ENCODE measurements at places on chromosomes 5 and 9. TPM values are rescaled to one million over a fixed set of nuclear protein-coding genes. Genes with fewer than 3 reads are reported as not detected.

- H3K4me3 ChIP-seq = no peak overlapping the region
- no peak overlapping the region for H3K27ac ChIP-seq
- peaks cover 58% of the 10 kb centered on the region for H3K27me3 ChIP-seq
- peaks cover 3% of the 10 kb centered on the region for H3K4me1 ChIP-seq
- no peaks in the 10 kb centered on the region for H3K36me3 ChIP-seq
These were observed 42.7 kb downstream of the OR2V1 start for GRCh38 chr5:181088289-181088688.

RNF183 gene
- total RNA-seq = 0.53 TPM

LCN15 gene
- total RNA-seq = 1.9 TPM

DNA sequence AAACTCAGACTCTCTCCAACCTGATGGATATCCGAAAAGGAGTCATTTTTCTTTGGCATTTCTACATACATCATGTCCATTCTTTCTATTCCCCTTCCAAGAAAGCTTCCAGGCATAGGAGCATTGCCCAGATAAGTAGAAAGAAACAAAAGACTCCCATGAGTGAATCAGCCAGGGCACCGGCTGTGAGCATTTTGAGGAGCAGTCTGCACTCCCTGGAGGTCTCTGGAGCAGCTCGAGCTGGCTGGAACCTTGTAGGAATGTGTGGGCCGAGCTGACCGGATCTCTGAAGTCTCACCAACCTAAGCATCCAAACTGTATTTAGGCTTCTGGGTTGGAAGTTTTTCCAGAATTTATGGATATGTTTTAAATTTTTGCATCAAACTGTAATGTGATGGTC lies 161.4 kb upstream of the TRPC7 start:
- H3K4me1 ChIP-seq = peaks cover 29% of the 10 kb centered on the region
- no peaks in the 10 kb centered on the region for H3K36me3 ChIP-seq
- DNase-seq = no peak
- no peak overlapping the region for H3K4me3 ChIP-seq
- H3K27me3 ChIP-seq = no peaks in the 10 kb centered on the region
- no peak overlapping the region for H3K27ac ChIP-seq

SPATA31C1 gene
- 0.29 TPM for total RNA-seq

EIF4E1B gene
- total RNA-seq = not detected

SEMA4D gene
- total RNA-seq = 44.7 TPM

DOCK8 gene
- total RNA-seq = 8.9 TPM

NACC2 gene
- total RNA-seq = 18.4 TPM

WDR38 gene
- total RNA-seq = not detected

Measured in mesothelial cell of epicardium (in vitro differentiated cells).